ENCODE measurements at places on chromosomes 4 and X.
A peak's percentile ranks its signal among the peaks of the same experiment; 100 is the strongest.

DNA sequence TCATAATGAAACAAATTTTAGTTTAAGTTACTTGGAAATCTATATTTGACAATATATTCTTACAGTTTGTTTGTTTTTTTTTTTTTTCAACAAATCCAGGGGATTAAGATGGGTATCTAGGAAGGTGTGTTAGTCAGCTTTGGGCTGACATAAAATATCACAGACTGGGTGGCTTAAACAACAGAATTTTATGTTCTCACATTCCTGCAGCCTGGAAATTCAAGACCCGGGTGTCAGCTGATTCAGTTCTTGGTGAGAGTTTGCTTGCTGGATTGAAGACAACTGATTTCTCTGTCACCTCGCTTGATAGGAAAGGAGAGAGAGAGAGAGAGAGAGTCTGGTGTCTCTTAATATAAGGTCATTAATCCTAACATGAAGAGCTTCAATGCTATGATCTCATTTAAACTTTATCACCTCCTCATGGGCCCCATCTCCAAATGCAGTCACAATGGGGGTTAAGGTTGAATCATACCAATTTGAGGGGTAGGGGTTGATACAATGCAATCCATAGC lies 465.2 kb downstream of the CENPC start:
- ATAC-seq = no peak

DNA sequence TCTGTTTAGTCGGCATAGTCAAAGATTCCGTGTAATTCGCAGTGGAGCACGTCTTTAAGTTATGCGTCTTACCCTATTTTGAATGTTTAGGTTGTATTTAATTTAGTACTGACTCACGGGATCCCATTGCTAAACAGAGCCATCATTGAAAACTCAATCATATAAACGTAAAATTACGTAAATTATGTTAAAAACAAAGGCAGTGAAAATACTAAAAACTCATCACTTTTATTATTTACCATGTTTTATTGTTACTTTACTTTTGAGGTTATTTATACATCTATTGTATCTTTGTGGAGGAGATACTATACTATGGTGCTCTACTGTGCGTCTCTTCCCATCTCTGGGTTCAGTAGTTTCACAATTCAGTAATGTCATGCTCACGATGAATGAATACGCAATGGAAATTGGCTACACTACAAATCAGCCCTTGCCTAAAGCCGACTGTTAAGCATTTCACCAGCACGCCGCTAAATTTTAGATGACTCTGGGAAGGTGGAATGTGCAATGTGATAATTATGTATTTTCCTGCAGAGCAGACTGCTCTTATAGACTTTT lies 944 bp downstream of the FUNDC2 start:
- peak; percentile 33 for ATAC-seq

GRCh38 chr4:1602655-1603412 lies 81.3 kb downstream of the FAM53A start:
- no peak for ATAC-seq

GRCh38 chr4:54391104-54391503 lies 162.0 kb downstream of the PDGFRA start:
- ATAC-seq = no peak

DNA sequence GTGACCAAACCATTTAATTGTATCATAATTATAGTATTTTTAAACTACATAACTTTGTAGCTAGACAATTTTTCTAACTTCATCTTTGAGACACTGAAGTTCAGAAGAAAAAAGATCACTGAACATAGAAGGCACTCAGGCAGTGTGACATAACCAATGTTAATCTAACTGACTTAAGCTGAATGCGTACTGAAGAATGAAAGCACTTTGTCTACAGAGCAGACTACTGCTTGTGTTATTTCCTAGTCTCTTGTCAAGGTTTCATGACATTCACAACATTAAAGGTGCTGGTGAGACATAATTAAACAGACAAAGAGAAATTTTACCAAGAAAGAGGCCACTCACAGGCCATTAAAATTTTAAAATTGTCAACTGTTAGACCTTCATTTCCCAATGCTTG lies 13.5 kb downstream of the AMMECR1 start:
- peak; percentile 50 for ATAC-seq

DNA sequence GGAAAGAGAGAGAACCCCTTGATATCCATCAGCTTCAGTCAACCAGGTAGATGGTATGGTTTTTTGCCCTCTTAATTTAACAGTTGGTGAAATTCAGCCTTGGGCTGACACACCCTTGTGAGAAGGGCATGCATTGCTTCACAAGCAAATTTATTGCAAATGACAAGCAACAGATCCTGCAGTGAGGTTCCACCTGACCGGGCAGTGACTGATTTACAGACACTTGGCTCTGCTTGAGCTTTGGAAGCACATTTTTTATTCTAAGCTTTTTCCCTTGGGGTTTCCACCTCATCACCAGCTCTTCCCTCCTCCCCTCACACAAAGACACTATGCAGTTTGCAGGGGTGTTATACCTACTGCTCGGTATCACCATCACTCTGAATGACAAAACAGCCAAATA lies 28.3 kb upstream of the SERTM2 start:
- ATAC-seq = no peak

DNA sequence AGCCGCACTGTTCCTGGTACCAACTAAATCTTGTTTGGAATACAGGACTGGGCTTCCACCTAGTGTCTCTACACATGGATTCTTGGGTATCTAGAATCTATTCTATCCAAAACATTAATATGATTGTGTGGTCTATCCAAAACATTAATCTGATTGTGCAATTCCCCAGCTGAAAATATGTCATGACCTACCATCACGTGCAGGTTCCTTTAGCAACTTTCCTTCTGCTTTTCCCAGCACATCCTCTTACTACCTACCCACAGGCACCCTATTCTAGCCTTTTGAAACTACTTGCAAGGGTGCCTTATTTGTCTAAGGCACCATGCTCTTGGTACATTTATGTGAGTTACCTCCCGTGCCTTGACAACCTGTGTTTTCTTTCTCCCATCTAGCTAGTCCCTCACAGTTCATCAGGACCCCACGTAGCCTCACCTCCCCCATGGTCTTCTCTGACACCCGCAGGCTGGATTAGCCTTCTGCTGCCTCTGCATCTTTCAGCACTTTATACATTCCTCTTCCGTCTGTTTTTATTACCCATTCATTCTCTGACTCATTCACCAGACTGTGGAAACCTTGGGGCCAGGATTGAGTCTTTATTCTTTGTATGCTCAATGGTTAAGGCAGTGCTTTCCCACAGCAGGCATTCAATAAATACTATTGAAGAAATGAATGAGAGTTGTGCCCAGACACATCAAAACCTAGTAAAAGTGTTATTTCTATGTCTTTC lies 88.8 kb upstream of the FAM9B start:
- no peak for ATAC-seq

DNA sequence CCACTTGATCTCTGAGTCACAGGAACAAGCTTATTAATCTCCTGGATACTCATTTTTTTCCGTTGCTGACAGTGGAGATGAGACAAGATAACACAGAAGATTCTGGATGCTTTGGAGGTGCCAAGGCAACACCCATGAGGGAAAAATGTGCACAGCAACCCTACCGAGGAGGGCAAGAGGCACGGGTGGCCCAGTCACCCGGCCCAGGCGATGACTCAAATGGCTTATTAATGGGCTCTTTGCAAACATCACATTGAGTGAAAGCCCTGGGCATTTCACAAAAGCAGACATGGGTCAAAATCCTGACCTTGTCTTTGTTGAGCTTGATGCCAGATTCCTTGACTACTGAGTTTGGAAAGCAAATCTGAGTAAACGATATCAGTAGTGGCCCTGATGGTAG lies 315.1 kb downstream of the STK32B start:
- no peak for ATAC-seq

- no peak for ATAC-seq
These were observed 30.3 kb downstream of the SLC25A43 start for GRCh38 chrX:119429471-119429870.

DNA sequence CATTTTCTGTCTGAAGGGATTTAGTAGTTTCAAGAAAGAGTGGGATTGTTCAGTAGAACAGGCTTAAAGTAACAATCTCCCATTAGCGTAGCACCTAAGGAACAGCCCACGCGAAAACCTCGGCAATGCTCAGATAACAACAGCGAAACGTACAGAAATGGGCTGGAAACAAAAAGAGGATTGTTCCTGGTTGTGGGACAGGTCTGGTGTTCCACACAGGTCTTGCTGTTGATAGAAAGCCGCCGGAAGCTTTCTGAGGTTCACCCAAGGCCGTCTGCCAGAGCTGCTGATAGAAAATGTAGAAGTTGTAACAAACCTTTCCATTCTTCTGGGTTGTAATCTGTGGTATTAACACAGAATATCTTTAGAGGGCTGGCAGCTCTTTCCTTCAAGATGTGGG lies 69.4 kb upstream of the CLCN4 start:
- ATAC-seq = no peak

DNA sequence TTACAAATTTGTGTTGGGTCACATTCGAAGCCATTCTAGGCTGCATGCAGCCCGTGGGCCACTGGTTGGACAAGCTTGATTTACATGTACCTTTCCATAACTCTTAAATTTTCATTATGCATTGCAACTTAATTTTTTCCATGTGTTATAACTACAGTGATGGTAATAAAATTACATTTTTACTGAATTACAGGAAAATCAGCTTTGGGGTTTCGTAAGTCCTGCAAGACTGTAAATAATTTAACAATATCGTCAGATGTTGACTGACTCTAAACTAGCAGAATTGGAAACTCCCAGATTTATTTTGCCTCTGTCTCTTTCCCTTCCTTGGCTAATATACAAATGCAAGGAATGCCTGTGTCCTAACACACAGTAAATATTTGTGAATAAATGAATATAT lies 88.0 kb upstream of the RAPGEF2 start:
- no peak for ATAC-seq

DNA sequence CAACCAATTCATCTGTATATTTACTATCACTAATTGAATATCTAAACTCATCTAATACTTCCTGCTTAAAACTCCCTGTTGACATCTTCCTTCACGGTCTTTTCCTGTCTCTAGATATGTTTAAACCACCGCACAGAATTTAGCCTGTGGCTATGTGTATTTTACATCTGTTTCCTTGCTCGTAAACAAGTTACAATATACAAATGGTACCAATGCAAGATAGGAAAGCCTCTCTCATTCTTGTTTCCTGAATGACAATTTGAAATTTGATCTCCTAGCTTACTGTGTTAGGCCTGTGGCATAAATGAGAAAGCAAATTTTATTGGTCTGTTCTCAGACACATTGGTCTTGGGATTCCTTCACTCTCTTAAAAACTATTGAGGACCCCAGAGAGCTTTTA lies 89.7 kb upstream of the PCDH7 start:
- ATAC-seq = no peak
